ENCODE measurements at places on chromosomes 7 and 10.

GRCh38 chr7:12090757-12091221, 120.3 kb upstream of the TMEM106B start:
- no peak for DNase-seq

GRCh38 chr7:31828520-31828919, 141.5 kb downstream of the PPP1R17 start:
- no peak for DNase-seq

DNA sequence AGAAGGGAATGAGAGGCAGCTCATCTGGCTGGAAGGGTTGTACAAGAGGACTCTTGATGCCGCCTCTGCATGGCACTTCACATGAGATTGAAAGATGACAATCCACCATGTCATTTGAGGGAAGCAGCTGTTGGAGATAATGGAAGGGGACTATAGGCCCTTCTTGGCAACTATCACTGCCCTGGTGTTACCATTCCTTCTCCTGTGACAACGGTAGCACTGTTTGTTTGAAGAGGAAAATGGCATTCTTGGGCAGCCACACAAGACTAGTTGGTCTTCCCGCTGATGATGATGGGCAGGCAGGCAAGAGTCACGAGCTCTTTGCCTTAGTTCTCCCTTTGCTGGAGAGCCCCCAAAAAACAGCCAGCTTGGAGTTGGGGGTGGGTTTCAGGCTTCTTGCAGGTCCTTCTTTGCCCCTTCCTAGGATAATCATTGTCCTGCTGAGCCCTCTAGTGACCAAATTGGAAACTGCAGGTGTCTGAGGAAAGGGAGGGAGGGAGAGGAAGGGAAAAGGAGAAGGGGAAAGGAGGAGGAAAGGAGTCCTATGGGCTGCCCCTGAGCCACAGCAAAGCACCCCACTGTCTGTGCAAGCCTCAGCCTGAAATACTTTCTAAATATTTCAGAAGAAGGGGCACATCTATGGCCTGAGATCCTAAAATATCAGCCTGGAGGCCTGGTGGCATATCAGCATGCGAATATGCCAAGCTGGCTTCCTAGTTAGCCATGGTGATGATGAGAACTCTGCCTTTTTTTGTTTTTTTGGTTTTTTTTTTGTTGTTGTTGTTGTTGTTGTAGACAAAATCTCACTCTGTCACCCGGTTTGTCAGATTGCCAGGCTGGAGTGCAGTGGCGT, 165.6 kb upstream of the KMT2E start:
- no peak for DNase-seq

GRCh38 chr7:155974186-155974897, 162.1 kb upstream of the SHH start:
- DNase-seq, result no peak

DNA sequence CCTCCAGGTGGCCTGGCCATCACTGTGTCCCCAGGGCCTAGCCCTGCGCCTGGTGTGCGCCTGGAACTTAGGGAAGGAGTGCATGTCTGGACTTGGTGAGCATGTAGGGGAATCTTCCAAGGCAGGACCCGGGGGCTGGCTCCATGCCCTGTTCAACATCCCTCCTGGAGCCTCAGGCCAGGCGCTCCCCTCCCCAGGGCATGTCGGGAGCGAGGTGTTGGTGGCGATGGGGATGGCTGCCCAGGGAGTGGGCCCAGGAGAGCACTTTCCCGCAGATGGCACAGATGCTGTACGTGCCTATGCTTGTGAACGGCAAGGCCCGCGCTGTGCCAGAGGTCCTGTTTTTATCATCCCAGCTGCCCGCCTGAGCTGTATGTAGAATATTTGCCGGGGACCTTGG, 55.0 kb downstream of the CDH23 start:
- DNase-seq, result no peak

GRCh38 chr10:114698271-114699061, 40.4 kb upstream of the ABLIM1 start:
- DNase-seq, result no peak

DNA sequence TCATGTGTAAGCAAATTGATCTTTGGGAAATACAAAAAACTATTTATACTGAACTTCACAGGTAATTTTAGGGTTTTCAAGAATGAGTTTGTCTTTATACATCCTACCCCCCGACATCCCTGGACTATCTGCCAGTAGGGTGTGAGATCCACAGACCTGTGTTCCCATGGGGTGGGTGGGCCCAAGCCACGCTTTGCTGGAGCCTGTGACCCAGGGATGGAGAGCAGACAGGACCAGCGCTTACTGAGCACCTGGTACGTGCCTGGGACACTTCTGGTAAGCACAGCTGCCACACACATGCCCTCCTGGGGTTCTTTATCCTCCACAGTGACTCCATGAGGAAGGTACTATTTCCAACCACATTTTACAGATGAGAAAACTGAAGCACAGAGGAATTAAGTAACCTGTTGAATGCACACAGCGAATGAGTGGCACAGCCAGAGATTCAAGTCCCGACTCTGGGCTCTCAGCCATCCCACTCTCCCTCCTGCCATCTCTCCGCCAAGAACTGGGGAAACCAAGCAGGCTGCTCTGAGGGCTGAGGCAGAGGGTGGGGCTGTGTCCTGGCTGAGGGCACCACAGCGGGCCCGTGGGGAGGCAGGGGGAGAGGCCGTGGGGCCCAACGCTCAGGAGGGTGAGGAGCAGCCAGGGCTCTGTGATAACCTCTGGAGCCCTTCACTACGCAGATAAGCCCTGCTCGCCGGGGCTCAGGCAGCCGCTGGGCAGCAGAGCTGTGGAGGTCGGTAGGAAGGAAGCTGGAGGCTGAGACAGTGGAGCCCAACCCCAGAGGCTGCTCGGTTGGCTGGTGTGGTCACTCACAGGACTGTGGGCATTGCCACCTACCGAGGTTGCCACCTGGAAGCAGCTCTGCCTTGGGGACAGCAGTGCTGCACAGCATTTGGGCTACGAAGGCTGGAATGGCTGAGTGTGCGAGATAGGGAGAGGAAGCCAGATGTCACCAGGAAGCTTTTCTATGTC, 124.2 kb downstream of the ARHGAP22 start:
- DNase-seq, result no peak

DNA sequence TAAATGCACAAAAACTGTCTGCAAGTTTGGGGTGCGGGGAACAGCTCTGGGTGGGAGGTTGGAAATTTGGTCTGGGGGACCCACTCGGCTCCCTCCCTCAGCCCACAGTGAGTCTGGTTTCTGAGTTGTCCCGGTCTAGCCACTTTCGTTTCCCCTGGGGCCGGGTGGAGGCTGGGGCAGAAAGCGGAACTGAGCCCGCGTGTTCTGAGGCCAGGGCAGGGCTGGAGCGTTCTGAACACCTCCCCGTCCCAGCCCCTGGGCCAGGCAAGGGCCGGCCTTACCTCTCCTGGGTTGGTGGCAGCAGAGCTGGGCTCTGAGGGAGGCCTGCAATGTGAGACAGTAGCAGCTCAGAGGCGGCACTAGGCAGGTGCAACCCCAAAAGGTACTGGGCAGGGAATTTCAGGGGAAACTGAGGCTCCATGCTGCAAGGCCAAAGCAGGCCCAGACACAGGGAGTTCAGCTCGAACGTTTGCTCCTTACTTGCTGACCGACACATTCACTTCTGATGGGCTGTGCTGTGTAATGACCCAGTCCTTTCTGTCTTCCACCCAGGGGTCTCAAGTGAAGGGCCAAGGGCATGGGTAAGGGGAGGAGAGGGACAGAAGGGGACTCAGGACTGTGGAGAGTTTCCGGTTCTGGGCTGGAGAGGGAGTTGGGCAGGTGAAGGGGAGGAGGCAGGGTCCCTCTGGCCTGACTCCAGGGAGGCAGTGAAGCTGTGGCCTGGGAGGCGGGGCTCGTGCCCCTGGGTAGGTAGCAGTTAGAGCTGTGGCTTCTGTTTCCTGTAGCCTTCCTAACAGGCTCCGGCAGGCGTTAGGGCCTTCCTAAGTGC, 3.0 kb downstream of the IRF5 start:
- DNase-seq, result peak; percentile 90

DNA sequence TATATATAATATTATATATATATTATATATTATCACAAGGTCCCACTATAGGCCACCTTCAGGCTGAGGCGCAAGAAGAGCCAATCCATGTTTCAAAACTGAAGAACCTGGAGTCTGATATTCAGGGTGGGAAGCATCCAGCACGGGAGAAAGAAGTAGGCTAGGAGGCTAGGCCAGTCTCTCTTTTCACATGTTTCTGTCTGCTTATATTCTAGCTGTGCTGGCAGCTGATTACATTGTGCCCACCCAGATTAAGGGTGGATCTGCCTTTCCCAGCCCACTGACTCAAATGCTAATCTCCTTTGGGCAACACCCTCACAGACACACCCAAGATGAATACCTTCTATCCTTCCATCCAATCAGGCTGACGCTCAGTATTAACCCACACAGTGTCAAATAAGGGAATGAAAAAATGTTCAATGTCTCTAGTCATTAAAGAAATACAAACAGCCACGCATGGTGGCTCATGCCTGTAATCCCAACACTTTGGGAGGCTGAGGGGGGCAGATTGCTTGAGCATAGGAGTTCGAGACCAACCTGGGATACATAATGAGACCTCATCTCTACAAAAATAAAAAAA, 135.4 kb upstream of the PCBD1 start:
- DNase-seq, result no peak

DNA sequence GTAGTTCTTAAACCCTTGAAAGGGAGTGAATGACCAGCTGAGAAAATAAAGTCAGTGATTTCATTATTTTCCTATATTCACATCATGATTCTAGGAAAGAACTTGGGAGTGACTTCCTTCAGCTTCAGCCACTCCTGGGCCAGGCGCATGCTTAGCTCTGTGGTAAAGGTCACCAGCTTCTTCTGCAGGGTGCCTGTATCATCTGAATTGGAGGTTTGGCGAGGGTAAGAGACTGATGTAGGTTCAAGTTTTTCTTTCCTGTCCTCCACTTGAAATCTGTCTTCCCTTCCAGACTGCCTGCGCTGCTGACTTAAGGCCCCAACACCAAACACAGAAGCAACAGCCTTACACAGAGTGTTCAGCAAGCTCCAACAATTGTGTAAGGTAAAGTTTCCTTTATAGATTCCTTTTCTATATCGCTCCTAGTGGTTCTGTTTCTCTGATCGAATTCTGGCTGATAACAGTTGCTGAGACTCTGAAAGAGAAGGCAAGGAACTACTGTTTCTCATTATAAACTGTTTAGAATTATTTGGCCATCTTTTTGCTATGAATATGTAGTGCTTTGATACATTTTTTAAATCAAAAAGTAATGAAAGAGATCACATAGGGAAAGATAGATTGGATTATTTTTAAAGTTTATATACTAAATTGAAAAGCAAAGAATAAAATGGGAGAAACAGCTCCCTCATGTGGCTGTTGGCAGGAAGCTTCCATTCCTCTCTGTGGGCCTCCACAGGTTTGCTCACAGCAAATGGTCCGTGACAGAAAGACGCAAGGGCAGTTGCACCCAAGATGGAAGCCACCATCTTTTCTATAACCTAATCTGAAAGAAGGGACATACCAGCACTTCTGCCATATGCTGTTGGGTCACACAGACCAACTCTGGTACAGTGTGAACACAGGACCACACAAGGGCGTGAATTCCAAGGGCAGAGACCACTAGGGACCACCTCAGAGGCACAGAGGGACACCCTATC, 14.0 kb downstream of the GATAD1 start:
- no peak for DNase-seq

GRCh38 chr10:44471410-44471809, 86.5 kb upstream of the CXCL12 start:
- no peak for DNase-seq

DNA sequence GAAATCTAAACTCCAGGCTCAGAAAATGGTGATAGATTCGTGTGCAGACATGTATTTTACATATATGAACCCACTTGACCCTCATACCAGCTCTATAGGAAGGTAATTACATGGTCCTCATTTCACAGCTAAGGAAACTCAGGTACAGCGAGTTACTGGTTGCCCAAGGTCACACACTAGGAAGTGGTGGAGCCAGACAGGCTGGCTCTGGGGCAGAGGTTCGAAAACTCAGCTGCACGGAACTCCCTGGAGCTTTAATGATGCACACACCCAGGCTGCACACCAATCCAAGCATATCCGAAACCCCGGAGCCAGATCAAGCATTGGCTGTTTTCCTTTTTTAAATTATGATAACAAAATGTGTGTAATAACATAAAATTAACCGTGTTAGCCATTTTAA, 172.4 kb downstream of the COBL start:
- DNase-seq, result no peak

- peak; percentile 84 for DNase-seq
Measured at GRCh38 chr10:33661580-33662336, 327.3 kb upstream of the NRP1 start.

GRCh38 chr7:92563345-92563744, 26.8 kb downstream of the FAM133B start:
- DNase-seq, result no peak

GRCh38 chr10:32244421-32245207, 102.3 kb downstream of the EPC1 start:
- DNase-seq, result no peak

DNA sequence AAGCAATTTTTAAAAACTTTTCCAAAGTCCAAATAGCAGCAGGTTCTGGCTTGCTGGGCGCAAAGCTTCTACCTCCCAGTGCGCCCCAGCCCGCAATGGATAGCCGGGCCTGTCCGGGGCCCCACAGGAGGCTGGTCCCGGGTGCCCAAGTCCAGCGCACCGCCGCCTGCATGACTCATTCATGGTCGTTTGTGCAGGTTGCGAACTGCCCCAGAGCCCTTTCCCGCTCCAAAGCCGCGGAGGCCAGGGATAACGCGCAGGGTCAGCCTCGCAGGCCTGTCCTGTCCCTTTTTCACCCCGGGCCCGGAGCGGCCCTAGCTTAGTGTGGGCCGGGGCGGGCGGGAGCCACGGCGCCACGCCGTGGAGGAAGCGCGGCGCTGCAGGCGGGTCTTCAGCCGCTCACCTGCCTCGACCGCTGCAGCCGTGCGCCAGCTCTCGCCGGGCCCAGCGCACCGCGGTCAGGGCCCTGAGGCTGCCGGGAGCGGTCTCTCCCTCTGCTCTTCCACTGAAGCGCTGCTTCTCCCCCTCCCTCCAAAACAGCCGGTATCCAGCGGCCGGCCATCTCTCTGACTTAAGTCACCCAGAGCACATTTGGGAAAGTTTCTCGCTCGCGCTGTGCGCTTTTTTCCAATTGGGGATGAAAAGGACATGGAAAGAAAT, 1.7 kb upstream of the EGR2 start:
- DNase-seq, result peak; percentile 92

DNA sequence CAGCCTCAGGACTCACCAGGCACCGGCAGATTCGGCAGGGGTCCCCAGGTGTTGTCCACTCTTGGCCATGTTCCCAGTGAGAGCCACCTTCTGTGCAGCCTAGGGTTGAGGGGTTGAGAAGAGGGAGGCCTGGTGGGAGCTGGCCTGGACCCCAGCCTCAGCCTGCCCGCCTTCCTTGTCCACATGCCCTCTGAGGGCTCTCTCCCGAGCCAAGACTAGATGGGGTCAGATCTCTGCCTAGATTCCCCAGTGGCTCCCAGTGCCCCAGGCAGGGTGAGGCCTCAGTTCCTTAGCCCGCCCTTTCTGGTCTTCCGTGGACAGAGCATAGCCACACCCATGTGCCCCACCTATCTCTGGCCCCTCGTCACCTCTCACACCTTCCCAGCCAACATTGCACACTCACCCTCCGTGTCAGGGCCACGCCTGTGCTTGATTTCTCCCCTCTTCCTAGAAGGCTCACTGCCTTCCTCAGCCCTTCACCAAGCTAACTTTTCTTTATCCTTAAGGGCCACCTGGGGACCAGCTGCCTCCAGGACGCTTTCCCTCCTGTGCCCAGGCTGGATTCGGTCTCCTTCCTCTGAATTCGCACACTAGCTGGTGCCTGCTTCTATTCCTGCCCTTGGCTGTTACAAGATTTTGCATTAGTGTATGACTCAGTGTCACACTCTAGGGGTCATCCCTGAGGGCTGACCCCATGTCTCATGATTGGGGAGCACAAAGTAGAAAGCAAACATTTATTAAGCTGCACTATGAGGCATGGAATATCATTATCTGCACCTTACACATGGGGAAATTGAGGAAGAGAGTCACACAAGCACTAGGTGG, 7.5 kb downstream of the KCP start:
- peak; percentile 60 for DNase-seq

- no peak for DNase-seq
Measured at GRCh38 chr7:150923196-150923595, 54.9 kb downstream of the KCNH2 start.
